ENCODE measurements at places on chromosomes 13 and 19. TPM values are rescaled to one million over a fixed set of nuclear protein-coding genes. Genes with fewer than 3 reads are reported as not detected.

The C3 gene
- 0.44 TPM for total RNA-seq

The SUCLA2 gene
- total RNA-seq: 35.8 TPM

The ADM5 gene
- 6.8 TPM for total RNA-seq

DNA sequence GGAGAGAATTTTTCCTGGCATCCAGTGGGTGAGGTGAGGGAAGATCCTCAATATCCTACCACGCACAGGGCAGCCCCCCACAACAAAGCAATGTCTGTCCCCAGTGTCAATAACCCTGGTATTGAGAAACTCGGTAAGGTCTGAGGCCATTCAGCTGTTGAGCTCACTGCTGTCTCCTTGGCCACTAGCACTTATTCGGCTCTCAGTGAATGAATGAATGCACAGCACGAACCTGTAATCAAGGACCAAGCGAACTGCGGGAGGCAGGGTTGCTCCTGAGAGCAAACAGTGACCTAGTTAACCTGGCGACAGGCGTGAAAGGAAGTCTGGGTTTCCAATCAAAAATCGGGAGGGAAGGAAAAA is 640 bp downstream of the ZSCAN5A start:
- H3K27ac ChIP-seq: peak overlapping the region; percentile 100
- H3K36me3 ChIP-seq: peaks cover 25% of the 10 kb centered on the region
- no peaks in the 10 kb centered on the region for H3K27me3 ChIP-seq
- no peak for DNase-seq

DNA sequence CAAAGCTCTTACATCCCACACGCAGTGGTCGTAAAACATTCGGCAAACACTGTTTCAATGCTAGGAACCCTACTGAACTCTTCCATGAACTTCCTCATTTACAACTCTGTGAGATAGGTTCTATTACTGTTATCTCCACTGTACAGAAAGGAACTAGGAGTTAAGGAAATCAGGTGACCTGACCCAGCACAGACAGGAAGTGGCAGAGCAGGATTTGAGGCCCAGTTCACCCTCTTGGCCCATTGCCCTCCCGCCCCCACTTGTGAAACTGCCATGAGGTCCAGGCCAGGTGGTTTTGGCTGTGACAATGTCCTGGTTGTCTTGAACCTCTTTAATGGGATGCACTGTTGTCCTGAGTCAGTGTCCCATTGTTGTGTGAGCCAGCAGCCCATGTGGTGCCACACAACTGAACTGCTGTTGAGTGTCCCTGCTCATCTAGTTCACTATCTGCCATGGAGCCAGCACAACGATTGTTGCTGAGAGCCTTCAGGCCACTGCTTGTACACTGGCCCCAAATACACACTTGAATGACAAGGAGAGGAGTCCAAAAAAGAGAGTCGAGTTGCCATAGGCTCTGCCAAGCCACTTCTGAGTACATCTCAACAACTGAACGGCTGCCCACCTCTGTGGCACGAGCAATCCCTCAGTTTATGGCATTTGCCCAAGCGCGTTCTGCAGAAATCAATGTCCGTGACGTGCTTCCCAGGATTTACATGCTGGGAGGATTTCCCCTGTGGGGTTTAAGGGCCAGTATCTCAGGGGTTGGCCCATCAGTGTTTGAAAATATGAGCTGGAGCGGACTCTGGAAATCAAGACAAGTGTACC is 484.6 kb downstream of the TSHZ3 start:
- H3K36me3 ChIP-seq: no peaks in the 10 kb centered on the region
- no peak overlapping the region for H3K27ac ChIP-seq
- H3K4me1 ChIP-seq: no peaks in the 10 kb centered on the region
- no peak for DNase-seq

The RNF113B gene
- not detected for total RNA-seq

- no peaks in the 10 kb centered on the region for H3K4me1 ChIP-seq
- H3K27me3 ChIP-seq: no peaks in the 10 kb centered on the region
- H3K36me3 ChIP-seq: no peaks in the 10 kb centered on the region
- H3K27ac ChIP-seq: no peak overlapping the region
These were observed 148.9 kb downstream of the TBC1D4 start for GRCh38 chr13:75333103-75333502.

DNA sequence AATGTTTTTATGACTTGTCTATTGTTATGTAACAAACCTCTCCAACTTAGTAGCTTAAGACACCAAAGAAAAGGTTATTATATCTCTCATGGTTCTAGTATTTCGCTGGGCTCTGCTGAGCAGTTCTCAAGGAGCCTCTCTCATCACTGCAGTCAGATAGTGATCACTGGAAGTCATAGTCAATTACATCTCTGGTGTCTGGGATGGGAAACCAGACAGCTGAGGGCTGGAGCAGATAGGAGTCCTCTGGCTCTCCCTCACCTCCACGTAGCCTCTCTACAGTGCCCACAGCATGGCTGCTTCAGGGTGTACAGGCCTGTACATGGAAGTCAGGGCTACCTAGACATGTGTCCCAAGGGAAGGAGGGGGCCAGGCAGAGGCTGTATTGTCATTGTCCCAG is 507.5 kb downstream of the MYO16 start:
- H3K27ac ChIP-seq: no peak overlapping the region
- peaks cover 5% of the 10 kb centered on the region for H3K4me1 ChIP-seq
- no peaks in the 10 kb centered on the region for H3K36me3 ChIP-seq
- H3K27me3 ChIP-seq: peaks cover 13% of the 10 kb centered on the region
- no peak overlapping the region for H3K4me3 ChIP-seq

GRCh38 chr19:23795462-23795861 is 36.8 kb upstream of the ZNF681 start:
- H3K27ac ChIP-seq: no peak overlapping the region
- H3K27me3 ChIP-seq: no peaks in the 10 kb centered on the region
- no peak overlapping the region for H3K4me3 ChIP-seq
- peaks cover 21% of the 10 kb centered on the region for H3K4me1 ChIP-seq

GRCh38 chr13:46097015-46097414 is 7.8 kb downstream of the CPB2 start:
- H3K4me1 ChIP-seq: peaks cover 4% of the 10 kb centered on the region
- no peak overlapping the region for H3K27ac ChIP-seq
- DNase-seq: no peak
- no peak overlapping the region for H3K4me3 ChIP-seq
- no peaks in the 10 kb centered on the region for H3K36me3 ChIP-seq

DNA sequence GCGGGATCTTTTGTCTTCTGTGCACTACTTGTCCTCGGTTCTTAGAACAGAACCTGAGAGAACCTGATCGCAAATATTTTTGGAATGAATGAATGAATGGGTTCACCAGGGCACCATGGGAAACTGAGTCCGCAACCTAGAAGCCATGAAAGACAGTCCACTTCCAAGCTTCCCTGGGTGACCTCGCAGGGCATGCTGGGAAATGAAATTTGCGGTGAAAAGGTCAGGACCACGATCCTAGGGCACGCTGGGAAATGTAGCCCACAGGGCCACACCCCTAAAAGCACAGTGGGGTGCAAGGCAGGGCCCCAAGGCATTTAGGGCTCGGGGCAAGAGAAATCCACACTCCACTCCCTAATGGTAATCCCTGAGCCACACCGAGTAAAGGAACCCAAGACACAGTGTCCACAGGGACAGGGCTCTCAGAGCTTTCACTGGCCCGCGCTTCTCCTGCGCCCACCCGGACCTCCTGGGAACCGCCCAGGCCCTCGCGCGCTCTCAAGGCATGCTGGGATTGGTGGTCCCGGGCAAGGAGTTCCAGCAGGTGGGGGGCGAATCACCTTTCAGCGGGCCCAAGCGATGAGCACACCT is 1.1 kb upstream of the PPP1R12C start:
- H3K36me3 ChIP-seq: peaks cover 17% of the 10 kb centered on the region
- peak overlapping the region; percentile 83 for H3K27ac ChIP-seq
- DNase-seq: no peak
- peak overlapping the region; percentile 97 for H3K4me3 ChIP-seq
- peaks cover 48% of the 10 kb centered on the region for H3K4me1 ChIP-seq
- H3K27me3 ChIP-seq: peaks cover 3% of the 10 kb centered on the region

- peaks cover 81% of the 10 kb centered on the region for H3K4me1 ChIP-seq
- peak overlapping the region; percentile 94 for H3K27ac ChIP-seq
- H3K36me3 ChIP-seq: peaks cover 4% of the 10 kb centered on the region
- no peaks in the 10 kb centered on the region for H3K27me3 ChIP-seq
- peak overlapping the region; percentile 79 for H3K4me3 ChIP-seq
- no peak for DNase-seq
These were observed 6.5 kb upstream of the CIRBP start for GRCh38 chr19:1262623-1263123.

GRCh38 chr19:4449022-4449638 is 8.5 kb downstream of the UBXN6 start:
- H3K36me3 ChIP-seq: peaks cover 74% of the 10 kb centered on the region
- H3K27ac ChIP-seq: no peak overlapping the region
- H3K4me1 ChIP-seq: no peaks in the 10 kb centered on the region
- H3K4me3 ChIP-seq: no peak overlapping the region

The OLFM2 gene
- not detected for total RNA-seq

The SERPINE3 gene
- not detected for total RNA-seq

DNA sequence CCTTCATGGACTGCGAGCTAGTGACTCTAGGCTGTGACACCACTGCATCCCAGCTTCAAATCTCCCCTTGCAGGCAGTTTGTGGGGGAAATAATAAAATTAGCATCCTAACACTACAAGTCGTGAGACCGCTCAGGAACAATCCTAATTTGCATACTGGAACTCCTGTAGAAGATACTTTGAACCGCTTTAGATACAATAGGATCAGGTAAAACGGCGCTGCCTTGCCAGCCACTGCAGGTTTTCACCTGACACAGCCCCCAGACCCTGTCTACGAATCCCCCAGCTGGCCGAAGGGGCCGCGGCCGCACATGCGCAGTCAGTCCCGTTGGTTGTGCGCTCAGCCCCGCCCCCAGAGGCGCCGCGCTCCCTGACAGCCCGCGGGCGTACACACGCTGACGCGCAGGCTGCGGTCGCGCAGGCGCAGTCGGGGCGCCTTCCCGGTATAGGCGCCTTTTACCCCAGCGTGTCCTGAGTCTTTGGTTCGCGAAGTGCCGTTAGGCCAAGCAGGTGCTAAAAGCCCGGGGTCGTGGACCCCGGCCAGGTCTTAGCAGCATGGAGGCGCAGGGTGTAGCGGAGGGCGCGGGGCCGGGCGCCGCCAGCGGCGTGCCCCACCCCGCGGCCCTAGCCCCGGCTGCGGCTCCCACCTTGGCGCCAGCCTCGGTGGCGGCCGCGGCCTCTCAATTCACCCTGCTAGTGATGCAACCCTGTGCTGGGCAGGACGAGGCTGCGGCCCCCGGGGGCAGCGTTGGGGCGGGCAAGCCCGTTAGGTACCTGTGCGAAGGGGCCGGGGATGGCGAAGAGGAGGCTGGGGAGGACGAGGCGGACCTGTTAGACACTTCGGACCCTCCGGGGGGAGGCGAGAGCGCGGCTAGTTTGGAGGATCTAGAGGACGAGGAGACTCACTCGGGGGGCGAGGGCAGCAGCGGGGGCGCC is at the start of gene RFXAP:
RFXAP (plus strand) TSS at position 419 of the 935 bp plus-strand sequence; CDS start at position 555, 136 bp downstream.
- peaks cover 44% of the 10 kb centered on the region for H3K4me1 ChIP-seq
- peaks cover 6% of the 10 kb centered on the region for H3K27me3 ChIP-seq
- DNase-seq: peak; percentile 93
- H3K36me3 ChIP-seq: peaks cover 7% of the 10 kb centered on the region

DNA sequence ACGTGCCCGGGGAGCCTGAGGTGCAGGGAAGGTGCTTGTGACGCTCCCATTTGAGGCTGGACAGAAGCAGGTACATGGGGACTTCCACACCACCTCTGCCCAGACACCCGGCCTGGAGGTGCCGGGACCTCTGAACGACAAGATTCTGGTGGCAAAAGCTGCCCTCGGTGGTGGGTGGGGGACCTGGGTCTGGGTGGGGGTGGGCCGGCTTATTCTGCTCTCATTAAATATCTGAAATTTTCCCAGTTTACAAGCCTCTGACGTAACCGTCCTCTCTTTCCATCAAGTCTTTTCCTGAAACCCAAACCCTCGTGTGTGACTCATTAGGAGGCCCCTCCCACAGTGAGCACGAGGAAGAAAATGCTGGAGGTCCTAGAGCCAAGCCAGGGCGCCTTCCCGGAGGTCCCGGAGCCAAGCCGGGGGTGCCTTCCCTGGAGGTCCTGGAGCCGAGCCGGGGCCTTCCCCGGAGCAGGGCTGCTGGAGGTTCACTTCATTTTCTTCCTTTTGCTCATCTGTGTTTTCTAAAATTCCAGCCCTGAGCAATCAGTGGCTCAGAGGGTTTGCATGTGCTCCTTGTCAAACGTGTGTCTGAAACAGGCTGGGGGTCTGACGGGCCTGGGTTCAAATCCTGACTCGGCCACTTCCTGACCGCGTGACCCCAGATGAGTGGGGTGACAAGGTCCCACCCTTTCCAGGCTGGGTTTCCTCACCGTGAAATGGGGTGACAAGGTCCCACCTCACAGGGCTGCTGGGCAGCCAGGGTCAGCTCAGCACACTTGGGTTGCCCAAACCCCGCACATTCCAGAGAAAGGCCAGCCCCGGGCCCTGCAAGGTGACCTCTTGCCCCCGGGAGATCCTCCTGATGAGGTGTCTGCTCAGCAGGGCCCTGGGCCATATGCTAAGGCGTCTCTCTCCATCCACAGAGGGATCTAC is 10.0 kb downstream of the CFD start:
- H3K27ac ChIP-seq: no peak overlapping the region
- peaks cover 37% of the 10 kb centered on the region for H3K36me3 ChIP-seq
- no peaks in the 10 kb centered on the region for H3K27me3 ChIP-seq
- no peak overlapping the region for H3K4me3 ChIP-seq
- peaks cover 8% of the 10 kb centered on the region for H3K4me1 ChIP-seq
- no peak for DNase-seq

GRCh38 chr19:45008552-45008951 is 7.3 kb downstream of the RELB start:
- no peak overlapping the region for H3K27ac ChIP-seq
- no peak for DNase-seq
- H3K27me3 ChIP-seq: no peaks in the 10 kb centered on the region
- peaks cover 26% of the 10 kb centered on the region for H3K4me1 ChIP-seq
- no peak overlapping the region for H3K4me3 ChIP-seq

DNA sequence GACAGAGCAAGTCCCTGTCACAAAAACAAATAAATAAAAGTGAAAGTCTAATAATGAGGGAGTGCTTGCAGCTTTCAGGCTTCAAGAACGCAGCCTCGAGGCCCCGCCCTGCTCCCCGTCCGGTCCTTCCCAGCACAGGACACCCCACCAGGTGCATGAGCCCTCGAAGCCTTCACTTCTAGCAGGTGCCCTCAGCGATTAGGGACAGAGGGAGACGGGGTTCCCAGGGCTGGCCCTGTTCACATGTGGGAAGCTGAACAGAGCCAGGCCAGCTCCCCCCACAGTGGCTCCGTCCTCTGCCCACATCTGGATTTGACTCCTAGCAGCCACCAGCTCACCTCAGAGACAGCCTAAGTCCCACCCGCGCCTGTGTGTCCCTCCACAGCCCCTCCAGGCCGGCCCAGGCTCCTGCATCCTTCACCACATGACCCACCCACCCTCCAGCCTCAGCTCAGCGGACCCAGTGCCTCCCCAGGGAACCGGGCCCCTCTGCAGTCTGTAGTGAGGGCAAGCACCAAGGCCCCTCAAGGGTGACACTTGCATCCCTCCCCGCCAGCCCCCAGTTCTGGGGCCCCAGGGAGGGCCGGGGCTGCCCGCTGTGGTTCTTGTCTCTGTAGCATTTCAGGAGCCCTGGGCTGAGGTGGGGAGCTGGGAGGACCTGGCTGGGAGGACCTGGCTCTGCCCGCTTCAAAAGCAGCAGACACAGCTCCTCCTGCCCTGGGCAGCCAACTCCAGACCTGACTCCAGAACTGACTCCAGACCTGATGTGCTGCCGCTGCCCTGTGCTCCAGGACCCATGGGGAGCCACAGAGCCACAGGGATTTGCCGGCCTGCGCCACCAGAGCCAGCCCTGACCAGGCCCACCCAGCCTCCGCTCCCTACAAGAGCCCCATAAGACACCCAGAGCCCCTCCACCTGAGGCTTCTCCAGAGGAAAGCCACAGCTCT is 27.2 kb downstream of the GPX4 start:
- H3K4me3 ChIP-seq: peak overlapping the region; percentile 86
- peaks cover 9% of the 10 kb centered on the region for H3K36me3 ChIP-seq
- peak overlapping the region; percentile 77 for H3K27ac ChIP-seq
- no peaks in the 10 kb centered on the region for H3K27me3 ChIP-seq
- H3K4me1 ChIP-seq: peaks cover 40% of the 10 kb centered on the region
- DNase-seq: peak; percentile 49

All from activated B cell treated with CpG ODN at 0.5 μM for 24 hours (primary cell).